ENCODE measurements at places on chromosomes 1 and 21. TPM values are rescaled to one million over a fixed set of nuclear protein-coding genes. Genes with fewer than 3 reads are reported as not detected.
A peak's percentile ranks its signal among the peaks of the same experiment; 100 is the strongest.

CNN3 gene
- total RNA-seq, result 265 TPM

- DNase-seq, result no peak
- H3K4me3 ChIP-seq, result no peak overlapping the region
- H3K36me3 ChIP-seq, result no peaks in the 10 kb centered on the region
These were observed 77.0 kb downstream of the RWDD3 start for GRCh38 chr1:95311014-95311413.

GRCh38 chr1:24964811-24965570, 34.9 kb upstream of the RUNX3 start:
- H3K4me1 ChIP-seq, result no peaks in the 10 kb centered on the region
- no peak overlapping the region for H3K27ac ChIP-seq
- H3K36me3 ChIP-seq, result no peaks in the 10 kb centered on the region
- peak; percentile 44 for DNase-seq

- DNase-seq, result no peak
- H3K4me1 ChIP-seq, result no peaks in the 10 kb centered on the region
- H3K27ac ChIP-seq, result no peak overlapping the region
- no peaks in the 10 kb centered on the region for H3K36me3 ChIP-seq
- H3K27me3 ChIP-seq, result no peaks in the 10 kb centered on the region
These were observed 20.3 kb downstream of the NIPAL3 start for GRCh38 chr1:24435782-24436365.

- no peaks in the 10 kb centered on the region for H3K36me3 ChIP-seq
- no peaks in the 10 kb centered on the region for H3K4me1 ChIP-seq
- H3K27me3 ChIP-seq, result no peaks in the 10 kb centered on the region
These were observed 39.6 kb upstream of the TRABD2B start for GRCh38 chr1:48036710-48037355.

DNA sequence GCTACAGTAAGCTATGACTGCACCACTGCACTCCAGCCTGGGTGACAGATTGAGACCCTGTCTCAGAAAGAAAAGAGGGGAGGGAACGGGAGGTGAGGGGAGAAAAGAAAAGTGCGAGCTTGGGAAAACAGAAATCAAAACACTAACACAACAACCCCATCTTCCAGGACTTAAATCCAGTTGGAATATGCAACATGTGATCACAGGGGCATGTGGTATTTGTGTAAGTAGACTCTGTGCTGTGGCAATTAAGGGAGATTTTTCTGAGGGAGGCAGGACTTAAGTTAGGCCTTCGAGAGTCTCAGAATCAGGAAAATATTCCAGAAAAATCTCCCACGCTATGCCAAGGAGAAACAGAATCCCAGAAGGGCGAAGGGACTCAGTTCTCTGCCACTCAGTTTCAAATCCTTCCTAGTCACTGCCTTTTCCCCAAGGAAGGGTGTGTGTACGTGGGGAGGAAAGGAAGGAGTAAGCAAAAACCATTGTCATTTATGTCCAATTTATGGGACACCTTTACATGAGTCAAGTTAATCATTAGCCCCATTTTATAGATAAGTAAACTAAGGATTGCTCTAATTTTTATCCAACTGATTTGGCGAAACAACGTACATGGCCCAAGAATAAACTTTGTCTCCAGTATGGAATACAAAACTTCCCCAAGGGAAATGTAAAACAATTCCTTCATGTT, 12.3 kb downstream of the ID3 start:
- no peaks in the 10 kb centered on the region for H3K4me1 ChIP-seq
- no peak overlapping the region for H3K27ac ChIP-seq
- H3K4me3 ChIP-seq, result no peak overlapping the region
- DNase-seq, result no peak

GRCh38 chr1:230274254-230274653, 151.9 kb downstream of the PGBD5 start:
- H3K4me3 ChIP-seq, result no peak overlapping the region
- no peaks in the 10 kb centered on the region for H3K27me3 ChIP-seq
- no peak overlapping the region for H3K27ac ChIP-seq

IFI44L gene
- not detected for total RNA-seq

DNA sequence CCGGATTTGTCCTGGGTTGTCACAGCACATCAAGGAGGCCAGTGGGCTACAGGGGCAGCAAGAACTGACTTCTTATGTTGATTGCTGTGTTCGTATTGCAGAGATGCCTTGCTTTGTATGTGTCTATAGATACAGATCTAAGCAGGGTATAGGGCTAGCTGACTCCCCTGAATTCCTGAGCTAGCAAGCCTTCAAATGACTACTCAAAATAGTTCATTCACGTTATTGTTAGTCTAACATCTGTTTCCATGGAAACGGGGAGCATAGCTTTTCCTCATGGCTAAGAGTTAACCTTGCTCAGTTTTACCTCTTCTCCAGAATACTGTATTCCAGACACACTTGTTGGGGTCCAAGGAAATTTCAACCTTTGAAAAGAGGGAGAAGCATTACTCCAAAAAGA, 24.1 kb downstream of the TRIM45 start:
- DNase-seq, result no peak
- H3K4me1 ChIP-seq, result peaks cover 4% of the 10 kb centered on the region

DNA sequence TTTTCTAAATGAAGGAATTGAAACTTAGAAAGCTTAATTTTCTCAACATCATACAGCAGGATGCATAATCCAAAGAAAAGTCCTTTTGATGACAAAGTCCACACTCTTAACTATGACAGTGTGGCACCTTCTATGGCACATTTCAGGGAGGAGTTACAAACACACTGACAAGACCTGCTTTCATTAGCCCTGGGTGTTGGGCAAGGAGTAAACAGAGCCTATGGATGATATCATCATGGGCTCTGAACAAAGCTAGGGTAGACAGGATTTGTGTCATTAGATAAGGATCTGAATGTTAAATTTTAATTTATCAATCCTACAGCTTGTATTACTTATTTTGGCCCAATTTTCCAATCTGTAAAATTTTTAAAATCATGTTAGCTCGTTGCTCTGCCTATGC, 62.6 kb upstream of the DENND1B start:
- no peak overlapping the region for H3K27ac ChIP-seq
- H3K4me1 ChIP-seq, result peaks cover 4% of the 10 kb centered on the region
- H3K27me3 ChIP-seq, result no peaks in the 10 kb centered on the region
- no peaks in the 10 kb centered on the region for H3K36me3 ChIP-seq

RNF220 gene
- 115 TPM for total RNA-seq

NMNAT2 gene
- 11.5 TPM for total RNA-seq

- no peaks in the 10 kb centered on the region for H3K27me3 ChIP-seq
- DNase-seq, result no peak
- H3K27ac ChIP-seq, result no peak overlapping the region
- H3K4me3 ChIP-seq, result no peak overlapping the region
- H3K4me1 ChIP-seq, result no peaks in the 10 kb centered on the region
These were observed 88.4 kb downstream of the C21orf91 start for GRCh38 chr21:17730782-17731181.

- H3K27ac ChIP-seq, result no peak overlapping the region
- H3K4me3 ChIP-seq, result no peak overlapping the region
- no peaks in the 10 kb centered on the region for H3K4me1 ChIP-seq
- no peaks in the 10 kb centered on the region for H3K36me3 ChIP-seq
These were observed 185.0 kb downstream of the DNAH14 start for GRCh38 chr1:225114354-225114990.

MFAP2 gene
- total RNA-seq, result 146 TPM

DNA sequence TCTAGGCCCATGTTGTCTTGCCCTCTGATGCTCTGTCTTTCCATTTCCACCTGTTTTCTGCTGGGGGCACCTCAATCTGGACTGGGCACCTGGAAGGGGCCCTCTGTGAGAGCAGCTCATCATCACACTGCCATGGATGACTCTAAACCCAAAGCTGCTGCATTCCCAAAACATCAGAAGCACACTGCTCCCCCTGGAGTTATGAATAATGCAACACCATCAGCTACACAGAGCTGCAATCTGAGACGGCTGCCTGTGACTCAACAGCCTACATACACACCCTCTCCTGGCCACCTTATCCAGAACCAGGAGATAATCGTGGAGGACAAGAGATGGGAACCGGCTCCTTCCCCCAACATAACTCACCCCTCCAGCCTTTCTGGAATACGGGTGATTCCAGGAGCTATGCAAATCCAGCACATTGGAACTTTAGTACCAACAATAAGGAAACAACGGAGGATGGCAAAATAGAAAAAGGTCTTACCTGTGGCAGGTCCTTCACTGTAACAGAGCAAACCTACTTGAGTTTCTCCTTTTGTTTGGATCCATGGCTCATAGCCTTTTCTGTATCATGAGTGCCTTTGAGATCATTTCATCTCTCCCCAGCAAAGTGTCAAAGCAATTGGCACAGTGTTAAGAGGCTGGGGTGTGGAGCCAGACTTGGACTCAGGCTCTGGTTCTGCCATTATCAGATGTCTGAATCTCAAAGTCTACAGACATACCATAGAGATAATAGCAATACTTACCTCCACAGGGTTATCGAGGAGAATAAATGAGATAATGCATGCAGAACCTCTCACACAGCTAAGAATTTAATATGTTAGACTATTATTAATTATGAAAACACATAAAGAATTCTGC, 29.3 kb downstream of the AK2 start:
- no peaks in the 10 kb centered on the region for H3K4me1 ChIP-seq
- H3K27me3 ChIP-seq, result no peaks in the 10 kb centered on the region
- no peak overlapping the region for H3K4me3 ChIP-seq
- H3K36me3 ChIP-seq, result peaks cover 37% of the 10 kb centered on the region
- H3K27ac ChIP-seq, result no peak overlapping the region

NR1I3 gene
- total RNA-seq, result not detected

DNA sequence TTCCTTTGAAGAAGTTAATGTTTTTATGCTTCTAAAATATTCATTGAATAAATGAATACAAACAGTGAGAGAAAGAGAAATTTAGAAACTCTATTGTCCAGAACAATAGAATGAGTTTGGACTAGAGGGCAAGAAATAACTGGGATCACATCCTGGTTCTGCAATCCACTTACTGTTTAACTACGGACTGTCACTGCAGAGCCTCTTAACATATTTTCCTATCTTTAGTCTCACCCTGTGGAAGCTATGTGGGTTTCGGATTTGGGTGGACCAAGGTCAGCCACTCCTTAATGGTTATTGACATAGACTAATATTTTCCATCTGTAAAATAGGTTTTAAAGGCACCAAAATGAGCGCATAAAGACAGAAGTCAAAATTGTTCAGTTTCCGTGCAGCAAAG, 116.6 kb downstream of the UBE2U start:
- no peak overlapping the region for H3K27ac ChIP-seq
- no peak for DNase-seq
- no peaks in the 10 kb centered on the region for H3K27me3 ChIP-seq
- no peaks in the 10 kb centered on the region for H3K36me3 ChIP-seq
- H3K4me3 ChIP-seq, result no peak overlapping the region

DNA sequence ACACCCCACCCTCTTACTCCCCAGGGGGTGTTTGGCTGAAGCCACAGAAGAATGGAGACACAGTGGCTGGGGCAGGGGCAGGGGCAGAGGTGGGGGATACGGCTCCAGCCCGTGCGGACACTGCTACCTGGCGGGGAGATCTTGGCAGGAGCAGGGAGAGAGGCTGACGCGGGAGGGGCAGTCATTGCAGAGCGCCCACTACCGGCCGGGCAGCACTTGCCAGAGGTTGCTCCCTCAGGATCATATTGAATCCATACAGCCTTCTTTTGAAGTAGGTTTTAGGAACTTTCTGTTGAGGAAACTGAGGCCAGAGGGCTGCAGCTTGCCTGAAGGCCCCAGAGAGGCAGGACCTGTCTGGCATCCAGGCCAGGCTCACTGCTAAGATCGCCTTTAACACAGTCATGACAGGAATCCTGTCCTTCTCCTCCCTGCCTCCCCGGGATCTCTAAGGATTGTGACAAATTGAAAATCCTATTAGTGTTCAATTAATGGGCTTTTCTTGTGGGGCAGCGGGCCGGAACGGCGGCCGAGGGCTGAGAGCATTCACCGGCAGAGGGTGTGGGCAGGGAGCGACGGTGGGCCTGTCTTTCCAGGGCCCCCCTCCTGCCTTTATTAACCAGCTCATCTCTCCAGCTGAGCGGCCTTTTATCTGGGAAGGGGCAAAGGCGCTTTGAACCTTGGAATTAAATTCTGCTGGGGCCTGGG, 65.5 kb upstream of the WNT4 start:
- H3K36me3 ChIP-seq, result no peaks in the 10 kb centered on the region
- peak; percentile 35 for DNase-seq
- peaks cover 2% of the 10 kb centered on the region for H3K4me1 ChIP-seq
- H3K27ac ChIP-seq, result no peak overlapping the region
- no peaks in the 10 kb centered on the region for H3K27me3 ChIP-seq
- H3K4me3 ChIP-seq, result no peak overlapping the region

GRCh38 chr1:171902527-171902926, 61.2 kb downstream of the DNM3 start:
- H3K27me3 ChIP-seq, result no peaks in the 10 kb centered on the region
- no peak overlapping the region for H3K27ac ChIP-seq
- H3K36me3 ChIP-seq, result no peaks in the 10 kb centered on the region

- no peak overlapping the region for H3K27ac ChIP-seq
- H3K36me3 ChIP-seq, result no peaks in the 10 kb centered on the region
- H3K4me3 ChIP-seq, result no peak overlapping the region
- DNase-seq, result no peak
- H3K27me3 ChIP-seq, result no peaks in the 10 kb centered on the region
These were observed 81.1 kb downstream of the TNFSF18 start for GRCh38 chr1:172969611-172970010.

AQP10 gene
- not detected for total RNA-seq

ADORA1 gene
- total RNA-seq, result 1.3 TPM

CELA2B gene
- total RNA-seq, result not detected

LIX1L gene
- total RNA-seq, result 5.9 TPM

- H3K27ac ChIP-seq, result no peak overlapping the region
- H3K4me1 ChIP-seq, result no peaks in the 10 kb centered on the region
- no peaks in the 10 kb centered on the region for H3K27me3 ChIP-seq
- peak; percentile 71 for DNase-seq
- H3K4me3 ChIP-seq, result no peak overlapping the region
- peaks cover 84% of the 10 kb centered on the region for H3K36me3 ChIP-seq
These were observed 10.7 kb upstream of the ELF3 start for GRCh38 chr1:201999625-202000238.

- H3K4me1 ChIP-seq, result no peaks in the 10 kb centered on the region
- H3K27me3 ChIP-seq, result no peaks in the 10 kb centered on the region
- H3K27ac ChIP-seq, result no peak overlapping the region
- peaks cover 3% of the 10 kb centered on the region for H3K36me3 ChIP-seq
- no peak for DNase-seq
- H3K4me3 ChIP-seq, result no peak overlapping the region
These were observed 370.1 kb upstream of the NR5A2 start for GRCh38 chr1:199657449-199657848.

TRAF3IP3 gene
- not detected for total RNA-seq

- H3K4me3 ChIP-seq, result no peak overlapping the region
- no peaks in the 10 kb centered on the region for H3K4me1 ChIP-seq
These were observed 231.5 kb downstream of the KCNT2 start for GRCh38 chr1:196376630-196377328.

- no peak for DNase-seq
- H3K4me3 ChIP-seq, result no peak overlapping the region
These were observed 5.2 kb upstream of the DMRTB1 start for GRCh38 chr1:53454019-53454418.

DNA sequence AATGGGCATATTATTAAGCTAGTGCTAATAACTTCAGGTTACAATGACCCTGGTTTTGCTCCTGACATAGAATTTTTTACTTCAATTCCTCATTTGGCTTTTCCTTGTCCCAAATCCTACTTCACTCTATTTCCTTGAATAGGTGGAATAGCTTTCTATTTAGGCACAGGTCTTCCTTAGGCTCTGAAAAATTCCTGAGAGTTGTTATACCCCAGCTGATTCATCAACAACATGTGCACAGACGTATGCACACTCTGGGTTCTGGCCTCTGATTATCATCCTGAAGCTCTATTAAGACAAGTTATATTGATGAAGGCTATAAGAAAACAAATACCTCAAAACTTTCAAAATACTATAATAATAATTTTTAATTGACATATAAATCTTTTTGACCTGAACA, 172.4 kb downstream of the NTMT2 start:
- no peaks in the 10 kb centered on the region for H3K36me3 ChIP-seq
- H3K27ac ChIP-seq, result no peak overlapping the region
- peaks cover 8% of the 10 kb centered on the region for H3K4me1 ChIP-seq
- H3K4me3 ChIP-seq, result no peak overlapping the region
- no peak for DNase-seq
